GM13976 (cell line): ENCODE measurements at places on chromosomes 16 and 17.
A peak's percentile ranks its signal among the peaks of the same experiment; 100 is the strongest.

- DNase-seq: no peak
Observed at GRCh38 chr17:18356624-18357023, 6.7 kb downstream of the SHMT1 start.

DNA sequence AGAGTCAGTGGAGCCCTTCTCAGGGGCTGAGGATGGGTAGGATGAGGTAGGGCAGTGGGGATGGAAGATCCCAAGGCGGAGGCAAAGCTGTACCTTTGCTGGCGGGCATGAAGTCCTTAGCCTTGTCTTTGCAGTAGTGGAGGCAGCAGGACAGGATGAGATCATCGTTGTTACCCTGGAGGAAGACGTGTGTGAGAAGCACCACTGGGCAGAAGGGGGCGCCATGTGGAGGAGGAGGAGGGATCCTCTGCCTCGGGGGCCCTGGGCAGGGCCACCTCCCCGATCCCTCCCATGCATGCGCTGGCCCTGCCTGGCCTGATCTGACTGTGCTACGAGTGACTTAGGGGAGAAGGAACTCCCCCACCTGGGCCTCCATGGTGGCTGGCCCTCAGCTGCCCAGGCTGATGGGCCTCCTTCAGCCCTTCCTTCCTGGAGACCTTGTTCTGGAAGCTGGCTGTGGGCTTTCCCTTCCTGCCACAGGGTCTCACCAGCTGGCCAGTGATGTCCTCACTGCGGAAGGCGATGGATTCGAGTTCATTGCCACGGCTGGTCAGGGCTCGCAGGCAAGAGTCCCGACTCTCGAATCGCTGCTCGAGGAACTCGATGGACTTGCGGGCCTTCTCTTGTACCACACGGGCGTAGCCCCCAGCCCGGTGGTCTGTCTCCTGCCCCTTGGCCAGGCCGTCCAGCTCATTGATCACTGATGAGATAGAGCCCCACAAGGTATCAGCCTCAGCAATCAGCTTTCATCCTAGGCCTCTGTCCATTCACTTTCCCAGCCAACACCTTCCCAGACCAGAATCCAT lies 10.3 kb downstream of the HIC1 start:
- DNase-seq: peak; percentile 83

DNA sequence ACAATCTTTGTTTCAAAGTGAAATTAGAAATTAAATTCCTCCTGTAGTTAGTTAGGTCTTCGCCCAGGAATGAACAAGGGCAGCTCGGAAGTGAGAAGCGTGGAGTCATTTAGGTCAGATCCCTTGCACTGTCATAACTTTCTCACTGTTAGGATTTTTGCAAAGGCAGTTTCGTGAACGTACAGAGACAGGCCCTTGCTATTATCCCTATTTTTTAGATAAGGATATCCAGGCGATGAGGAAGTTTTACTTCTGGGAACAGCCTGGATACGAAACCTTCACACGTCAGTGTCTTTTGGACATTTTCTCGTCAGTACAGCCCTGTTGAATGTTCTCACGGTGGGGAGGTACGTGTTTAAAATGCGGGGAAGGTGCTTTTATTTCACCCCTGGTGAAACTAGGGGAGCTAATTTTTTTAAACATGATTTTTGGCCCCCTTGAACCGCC lies 318 bp upstream of the RBL2 start:
- DNase-seq: no peak

DNA sequence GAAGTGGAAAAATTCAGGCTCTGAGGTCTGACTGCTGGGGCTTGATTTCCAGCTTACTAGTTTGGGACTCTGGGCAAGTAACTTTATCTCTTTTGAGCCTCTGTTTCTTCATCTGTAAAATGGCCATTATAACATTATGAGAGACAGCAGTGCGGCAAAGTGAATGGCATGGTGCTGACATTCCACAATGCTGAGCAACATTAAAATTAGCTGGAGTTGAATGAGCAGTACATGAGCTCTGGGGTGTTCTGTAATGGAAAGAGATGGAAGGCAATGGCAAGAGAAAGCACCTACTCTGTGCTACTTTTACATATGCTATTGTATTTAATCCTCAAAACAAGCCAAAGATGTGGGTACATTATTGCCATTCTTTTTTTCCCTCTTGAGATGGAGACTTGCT lies 535.7 kb upstream of the CDH11 start:
- no peak for DNase-seq

GRCh38 chr16:88777471-88778270 lies 7.3 kb downstream of the PIEZO1 start:
- no peak for DNase-seq

DNA sequence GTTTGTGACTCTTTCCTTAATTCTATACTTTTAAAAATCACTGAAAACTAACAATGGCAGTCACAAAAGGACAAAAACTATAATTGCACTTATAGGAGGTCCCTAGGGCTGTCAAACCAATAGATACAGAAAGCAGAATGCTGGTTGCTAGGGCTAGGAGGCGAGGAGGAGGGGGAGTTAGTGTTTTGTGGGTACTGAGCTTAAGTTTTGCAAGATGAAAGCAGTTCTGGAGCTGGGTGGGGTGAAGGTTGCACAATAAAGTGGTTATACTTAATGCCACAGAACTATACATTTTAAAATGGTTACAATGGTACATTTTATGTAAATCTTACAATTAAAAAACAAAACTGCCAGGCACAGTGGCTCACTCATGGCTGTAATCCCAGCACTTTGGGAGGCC lies 27.3 kb downstream of the NUBP1 start:
- DNase-seq: no peak

DNA sequence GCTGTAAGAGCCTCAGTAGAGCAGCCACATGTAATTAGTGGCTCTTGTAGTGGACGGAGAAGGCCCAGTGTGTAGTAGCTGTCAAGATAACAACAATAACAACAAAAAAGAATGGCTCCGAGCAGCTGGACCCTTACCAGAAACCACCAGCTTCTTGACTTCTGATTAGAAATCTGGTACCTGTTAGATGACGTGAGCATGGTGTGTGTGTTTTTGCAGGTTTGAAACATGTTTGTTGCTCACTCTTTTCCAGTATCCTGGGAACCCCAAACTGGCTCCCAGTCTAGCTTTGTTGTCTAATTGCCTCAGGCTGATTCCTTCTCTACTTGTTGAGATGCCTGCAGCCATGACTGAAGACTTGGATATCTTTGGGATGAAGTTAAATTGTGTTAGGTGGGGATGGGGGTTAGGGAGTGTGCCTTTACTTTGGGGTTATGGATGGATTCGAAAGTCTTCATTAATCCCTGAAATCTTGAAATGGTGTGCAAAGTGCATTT lies 21.0 kb downstream of the IGF2BP1 start:
- no peak for DNase-seq

DNA sequence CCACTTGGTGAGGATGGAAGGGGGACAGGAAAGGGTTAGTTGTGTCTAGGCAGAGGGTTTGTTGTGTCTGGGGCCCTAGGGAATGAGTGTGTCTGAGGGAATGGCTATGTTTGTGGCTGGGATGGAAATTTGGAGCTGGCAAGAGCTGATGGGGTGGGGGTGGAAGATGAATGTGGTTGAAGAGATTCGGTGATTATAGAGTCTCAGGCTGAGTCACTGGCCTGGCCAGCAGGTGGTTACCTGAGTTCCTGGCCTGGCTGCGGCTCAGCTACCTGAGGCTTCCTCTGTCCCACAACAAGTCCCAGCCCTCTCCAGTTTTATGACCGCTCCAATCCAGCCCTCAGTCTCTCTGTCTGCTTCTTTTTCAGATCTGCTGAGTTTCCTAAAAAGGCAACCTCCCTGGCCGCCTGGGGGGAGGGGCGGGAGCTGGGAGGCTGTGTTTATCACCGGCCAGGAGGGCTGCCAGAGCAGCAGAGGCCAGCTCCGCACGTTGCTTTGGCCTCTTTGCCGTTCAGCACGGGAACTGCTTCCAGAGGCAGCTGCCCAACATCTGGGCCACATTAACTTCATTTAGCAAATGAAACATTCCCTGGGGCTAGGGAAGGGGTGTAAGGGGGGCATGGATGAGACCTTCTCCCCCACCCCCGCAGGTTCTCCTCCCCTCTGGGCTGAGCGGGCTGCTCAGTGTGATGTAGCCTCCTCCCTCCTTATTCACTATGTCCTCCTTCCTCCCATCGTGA lies 21.8 kb downstream of the ITGB3 start:
- no peak for DNase-seq

GRCh38 chr16:9836118-9836736 lies 346.0 kb downstream of the GRIN2A start:
- DNase-seq: peak; percentile 10

GRCh38 chr17:56648806-56649205 lies 55.3 kb downstream of the NOG start:
- no peak for DNase-seq

GRCh38 chr17:81160306-81160705 lies 5.0 kb upstream of the PVALEF start:
- DNase-seq: no peak

- no peak for DNase-seq
Observed at GRCh38 chr16:66306366-66307150, 59.9 kb upstream of the CDH5 start.

GRCh38 chr16:1262210-1262845 lies 6.5 kb downstream of the TPSD1 start:
- DNase-seq: no peak

DNA sequence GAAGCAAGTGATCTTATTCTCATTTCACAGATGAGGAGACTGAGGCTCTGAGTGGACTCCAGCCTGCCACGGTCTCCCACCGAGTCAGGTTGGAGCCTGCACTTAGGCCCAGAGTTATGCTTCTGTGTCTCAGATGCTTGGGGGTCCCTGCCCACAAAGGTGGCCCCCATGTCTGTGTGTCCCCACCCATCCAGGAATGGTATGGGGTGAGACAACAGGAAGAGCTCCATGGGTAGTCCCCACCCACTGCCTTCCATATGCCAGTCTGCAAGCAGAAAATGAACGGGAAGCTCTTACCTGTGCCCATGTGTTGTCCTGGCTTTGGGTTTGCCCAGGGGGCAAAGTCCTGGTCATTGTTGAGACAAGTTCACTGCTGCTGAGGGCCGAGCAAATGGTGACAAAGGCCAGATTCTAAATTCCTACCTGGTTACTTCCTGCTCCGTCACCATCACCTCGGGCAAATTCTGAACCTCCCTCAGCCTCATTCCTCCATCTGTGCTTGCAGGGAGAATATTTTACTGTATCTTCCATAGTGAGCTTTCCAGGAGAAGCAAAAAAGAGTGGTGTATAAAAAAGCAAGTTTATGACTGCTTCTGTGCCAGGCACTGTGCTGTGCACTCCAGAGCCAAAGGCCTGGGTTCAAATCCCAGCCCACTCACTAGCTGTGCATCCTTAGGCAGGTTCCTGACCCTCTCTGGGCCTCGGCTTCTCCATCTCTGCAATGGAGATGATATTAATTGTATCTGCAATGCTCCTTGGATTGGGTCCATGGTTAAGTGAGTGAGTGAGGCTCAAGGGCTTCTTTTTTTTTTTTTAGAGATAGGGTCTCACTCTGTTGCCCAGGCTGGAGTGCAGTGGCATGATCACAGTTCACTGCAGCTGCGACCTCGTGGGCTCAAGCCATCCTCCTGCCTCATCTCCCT lies 9.3 kb downstream of the IL4R start:
- DNase-seq: no peak

DNA sequence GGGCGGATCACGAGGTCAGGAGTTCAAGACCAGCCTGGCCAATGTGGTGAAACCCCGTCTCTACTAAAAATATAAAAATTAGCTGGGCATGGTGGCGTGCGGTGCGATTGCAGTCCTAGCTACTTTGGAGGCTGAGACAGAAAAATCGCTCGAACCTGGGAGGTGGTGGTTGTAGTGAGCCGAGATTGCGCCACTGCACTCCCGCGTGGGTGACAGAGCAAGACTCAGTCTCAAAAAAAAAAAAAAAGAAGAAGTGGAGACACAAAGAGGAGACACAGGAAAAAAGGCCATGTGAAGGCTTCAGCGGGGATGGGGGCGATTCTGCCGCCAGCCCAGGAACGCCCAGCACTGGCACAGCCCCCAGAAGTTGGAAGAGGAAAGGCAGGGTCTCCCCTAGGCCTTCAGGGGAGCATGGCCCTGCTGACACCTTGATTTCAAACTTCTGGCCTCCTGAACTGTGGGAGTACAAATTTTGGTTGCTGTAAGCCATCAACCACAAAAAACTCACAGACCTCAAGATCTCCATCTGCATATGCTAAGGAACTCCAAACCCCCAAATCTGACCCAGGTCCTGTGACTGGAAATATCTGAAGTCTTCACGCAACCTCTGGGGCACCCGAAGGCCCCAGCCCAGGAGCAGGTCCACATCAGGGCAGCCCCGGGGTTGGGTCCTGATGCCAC lies 7.0 kb downstream of the SGSH start:
- no peak for DNase-seq

- no peak for DNase-seq
Observed at GRCh38 chr17:76943781-76944213, 75.6 kb downstream of the MGAT5B start.

DNA sequence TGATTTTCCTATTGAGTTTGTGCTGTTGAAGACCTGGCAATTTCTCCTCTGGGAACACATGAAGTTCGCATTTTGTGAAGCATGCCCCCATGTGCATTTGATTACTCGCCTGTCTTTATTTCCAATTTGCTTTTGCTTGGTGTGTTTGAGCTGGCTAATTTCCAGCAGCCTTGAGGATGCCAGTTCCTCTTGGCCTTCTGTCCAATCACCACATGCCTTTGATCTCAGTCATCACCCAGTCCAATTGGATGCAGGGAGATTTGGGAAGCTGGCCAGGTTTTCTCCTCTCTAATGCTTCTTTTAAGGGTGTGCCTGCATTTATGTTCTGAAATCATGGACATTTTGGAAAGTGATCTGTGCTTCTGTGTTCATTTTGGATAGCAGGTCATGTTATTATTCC lies 3.8 kb upstream of the TMEM100 start:
- no peak for DNase-seq

- no peak for DNase-seq
Observed at GRCh38 chr16:85306793-85307551, 194.7 kb upstream of the CIBAR2 start.

GRCh38 chr17:45240905-45241327 lies 19.2 kb downstream of the FMNL1 start:
- DNase-seq: no peak

DNA sequence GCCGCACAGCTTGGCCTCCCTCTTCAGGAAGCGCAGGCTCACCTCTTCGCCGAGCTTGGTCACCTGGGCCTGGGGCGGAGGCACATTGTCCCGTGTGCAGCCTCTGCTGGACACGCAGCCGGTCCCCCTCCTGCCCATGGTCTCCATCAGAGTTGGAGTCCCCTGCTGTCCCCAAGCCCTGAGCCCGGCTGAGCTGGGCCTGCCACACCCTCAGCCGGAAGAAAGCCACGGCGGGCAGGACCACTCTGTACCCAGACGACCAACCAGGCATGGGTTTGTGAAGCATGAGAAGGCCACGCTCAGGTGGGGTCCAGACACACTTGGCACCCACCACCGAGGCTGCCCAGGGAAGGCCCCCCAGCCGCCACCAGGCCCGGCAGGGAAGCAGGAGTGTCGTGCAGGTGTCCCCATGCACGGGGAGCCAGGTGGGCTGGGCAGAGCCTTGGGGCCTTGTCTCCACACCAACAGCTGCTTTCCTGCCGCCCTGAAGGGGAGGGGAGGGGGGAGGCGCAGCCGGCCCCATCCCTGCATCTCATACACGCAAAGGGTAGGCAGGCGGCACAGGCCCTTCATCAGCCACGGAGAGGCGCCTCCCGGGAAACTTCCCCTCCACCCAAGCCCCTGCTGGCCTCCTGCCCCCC lies 5.2 kb downstream of the CCDC154 start:
- DNase-seq: no peak

- DNase-seq: no peak
Observed at GRCh38 chr17:62657690-62658089, 30.2 kb downstream of the MRC2 start.
